ENCODE measurements at places on chromosomes 5 and 9. TPM values are rescaled to one million over a fixed set of nuclear protein-coding genes. Genes with fewer than 3 reads are reported as not detected.

DNA sequence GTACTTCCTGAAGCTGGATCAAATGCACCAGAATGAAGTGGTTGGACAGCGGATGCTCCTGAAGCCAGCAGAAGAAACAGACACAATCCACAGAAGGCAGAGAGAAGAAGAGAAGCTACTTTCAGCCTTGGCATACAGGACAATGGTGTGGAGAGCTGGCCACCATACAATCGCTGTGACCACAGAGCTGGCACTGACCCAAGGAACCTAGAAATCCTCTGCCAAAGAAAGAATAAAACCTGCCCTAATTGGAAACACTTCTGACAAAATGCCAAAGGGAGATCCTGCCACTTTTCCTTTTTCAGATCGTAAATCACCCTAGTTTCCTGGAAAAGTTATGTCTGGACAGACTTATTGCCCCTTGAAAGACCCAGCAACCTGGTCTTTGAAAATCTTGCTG lies 77.8 kb downstream of the BAAT start:
- no peak for DNase-seq

Gene GAPT
- not detected for polyA plus RNA-seq

Gene GNA14
- not detected for polyA plus RNA-seq

GRCh38 chr5:119954106-119954505 lies 324.7 kb downstream of the FAM170A start:
- no peak for DNase-seq

GRCh38 chr5:57665146-57665936 lies 182.7 kb upstream of the ACTBL2 start:
- no peak for DNase-seq

- no peak for DNase-seq
These were observed 167.9 kb upstream of the BRINP1 start for GRCh38 chr9:119537138-119537537.

Gene ZNF883
- 0.87 TPM for polyA plus RNA-seq

Gene IFNE
- polyA plus RNA-seq = 0.81 TPM

Gene RNF183
- polyA plus RNA-seq = 1.7 TPM

DNA sequence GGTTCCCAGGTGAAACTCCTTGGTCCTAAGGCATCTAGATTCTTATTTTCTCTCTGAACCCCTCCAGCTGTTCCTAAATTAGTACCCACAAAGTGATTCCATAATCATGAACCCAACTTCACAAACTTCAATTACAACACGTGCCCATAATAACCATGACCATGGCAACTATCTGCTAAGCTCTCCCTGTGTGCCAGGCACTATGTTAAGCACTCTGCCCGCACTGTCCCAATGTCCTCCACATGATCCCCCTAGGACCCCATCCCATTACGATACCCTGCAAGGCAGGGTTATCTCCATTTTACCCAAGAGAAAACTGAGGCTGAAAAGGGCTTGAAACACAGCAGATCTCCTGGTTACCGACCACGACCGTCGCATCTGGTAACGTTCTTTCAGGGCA lies 25.3 kb upstream of the ZNF622 start:
- no peak for DNase-seq

Gene CCL21
- 286 TPM for polyA plus RNA-seq

DNA sequence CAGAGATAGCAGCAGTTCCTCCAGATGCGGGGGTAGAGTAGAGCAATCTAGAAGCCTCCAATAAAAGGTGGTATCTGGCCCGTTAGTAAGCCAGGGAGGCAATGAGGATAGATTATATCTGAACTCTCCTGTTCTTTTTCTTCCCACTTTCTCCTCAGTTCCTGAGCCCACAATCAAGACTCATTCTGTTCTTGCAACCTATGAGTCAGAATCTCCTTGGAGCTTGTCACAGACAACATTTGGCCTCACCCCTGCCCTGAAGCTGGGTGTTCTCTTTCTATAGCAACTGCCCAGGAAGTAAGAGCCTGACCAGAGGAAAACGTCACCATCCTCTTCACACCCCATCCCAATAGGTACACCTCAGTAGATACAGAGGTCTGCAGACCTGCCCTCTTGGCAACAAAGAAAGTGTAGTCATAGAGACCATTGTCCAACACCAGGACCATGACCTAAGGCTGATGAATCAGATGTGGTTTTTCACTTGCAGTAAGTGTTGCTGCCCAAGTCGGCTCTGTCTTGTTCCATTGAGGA lies 76.3 kb upstream of the PCA3 start:
- DNase-seq = peak; percentile 17

DNA sequence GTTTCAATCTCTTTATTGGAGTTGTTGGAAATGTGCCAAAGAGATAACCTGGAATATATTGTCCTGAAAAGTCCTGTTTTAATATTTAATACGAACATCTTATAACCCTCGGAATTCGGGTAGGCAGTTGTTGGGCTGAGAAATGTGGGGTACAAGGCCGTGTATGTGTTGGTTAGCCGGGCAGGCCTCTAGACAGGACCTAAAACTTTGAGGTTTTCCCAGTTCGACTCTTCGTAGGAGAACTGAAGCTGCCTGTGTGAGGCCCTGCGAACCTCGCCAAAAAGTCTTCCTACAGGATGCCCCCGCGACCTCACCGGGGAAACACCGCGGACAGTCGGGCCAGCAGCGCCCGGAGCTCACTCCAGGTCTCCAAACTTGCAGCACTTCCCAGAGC lies 583 bp upstream of the TJP2 start:
- no peak for DNase-seq

GRCh38 chr5:65779643-65780042 lies 57.6 kb downstream of the NLN start:
- peak; percentile 50 for DNase-seq

- DNase-seq = peak; percentile 1
These were observed 419.0 kb downstream of the PLK2 start for GRCh38 chr5:58040846-58041245.

- DNase-seq = no peak
These were observed 1.0 kb downstream of the NREP start for GRCh38 chr5:111755942-111756381.

DNA sequence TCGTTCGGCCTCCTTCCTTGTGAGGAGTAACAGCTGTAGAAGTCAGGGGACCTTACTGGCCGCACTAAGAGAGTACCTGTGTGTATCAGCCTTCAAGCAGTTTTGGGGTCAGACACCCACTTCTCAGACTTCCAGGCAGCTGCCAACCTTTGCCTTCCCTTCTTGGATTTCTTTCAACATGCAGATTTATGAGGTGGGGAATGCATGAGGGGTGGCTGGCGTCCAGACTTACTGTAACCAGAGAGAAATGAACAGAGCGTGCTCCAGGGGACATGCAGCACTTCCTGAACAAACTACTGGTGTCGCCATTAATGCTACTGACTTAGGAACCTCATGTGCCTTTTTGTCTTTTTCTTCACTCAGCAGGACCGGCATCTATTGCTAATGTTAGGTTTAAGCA lies 46.7 kb downstream of the INSYN2B start:
- no peak for DNase-seq

DNA sequence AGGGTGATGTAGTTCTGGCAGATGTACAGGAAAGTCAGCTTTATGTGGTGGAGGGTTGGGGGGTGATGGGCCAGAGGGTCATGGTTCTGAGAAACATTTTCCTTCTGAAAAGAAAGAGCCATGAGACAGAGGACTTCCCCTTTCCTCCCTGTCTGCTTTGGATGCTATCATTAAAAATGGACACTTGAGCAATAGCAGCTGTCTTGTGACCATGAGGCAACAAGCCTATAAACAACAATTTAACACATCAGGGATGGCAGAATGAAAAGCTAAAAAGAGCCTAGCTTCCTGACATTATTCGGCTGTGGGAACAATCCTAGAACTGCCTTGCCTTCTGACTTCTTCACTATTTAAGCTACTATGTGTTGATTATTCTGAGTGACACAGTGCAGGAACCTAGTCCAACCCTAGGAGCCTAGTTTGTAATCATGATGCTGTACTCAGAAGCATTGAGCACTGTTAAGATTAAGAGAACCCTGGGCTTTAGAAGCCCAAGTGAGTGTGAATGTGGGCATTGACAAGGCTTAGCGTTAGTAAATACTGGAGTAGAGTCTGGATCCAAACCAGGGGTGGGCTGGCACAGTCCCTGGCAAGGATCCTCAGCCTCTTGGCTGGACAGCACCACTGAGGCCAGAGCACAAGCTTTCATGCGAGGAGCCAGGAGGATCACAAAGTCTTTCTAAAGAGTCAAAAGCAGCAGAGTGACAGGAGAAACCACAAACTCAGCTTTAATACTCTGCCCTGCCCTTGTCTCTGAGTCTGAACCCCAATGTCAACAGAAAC lies 178.5 kb upstream of the EGFLAM start:
- DNase-seq = no peak

GRCh38 chr9:133882849-133883755 lies 109.0 kb downstream of the VAV2 start:
- no peak for DNase-seq

DNA sequence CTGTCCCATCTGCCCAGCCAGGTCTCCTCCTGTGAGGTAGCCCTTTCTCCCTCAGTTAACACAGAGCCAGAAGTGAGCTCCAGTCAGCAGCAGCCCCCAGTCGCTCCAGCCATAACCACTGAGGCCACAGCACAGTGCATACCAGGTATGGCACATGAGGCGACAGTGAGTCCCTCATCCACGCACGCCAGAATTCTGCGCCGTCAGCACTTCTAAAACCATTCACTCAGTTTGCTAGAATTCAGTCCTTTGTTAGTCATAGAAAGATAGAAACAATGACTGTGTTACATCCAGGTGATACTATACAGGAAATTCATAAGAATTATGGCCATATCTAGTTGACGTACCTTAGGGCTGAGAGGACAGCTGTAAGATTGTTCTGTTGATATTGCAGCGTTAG lies 88.5 kb downstream of the KIAA1958 start:
- no peak for DNase-seq

DNA sequence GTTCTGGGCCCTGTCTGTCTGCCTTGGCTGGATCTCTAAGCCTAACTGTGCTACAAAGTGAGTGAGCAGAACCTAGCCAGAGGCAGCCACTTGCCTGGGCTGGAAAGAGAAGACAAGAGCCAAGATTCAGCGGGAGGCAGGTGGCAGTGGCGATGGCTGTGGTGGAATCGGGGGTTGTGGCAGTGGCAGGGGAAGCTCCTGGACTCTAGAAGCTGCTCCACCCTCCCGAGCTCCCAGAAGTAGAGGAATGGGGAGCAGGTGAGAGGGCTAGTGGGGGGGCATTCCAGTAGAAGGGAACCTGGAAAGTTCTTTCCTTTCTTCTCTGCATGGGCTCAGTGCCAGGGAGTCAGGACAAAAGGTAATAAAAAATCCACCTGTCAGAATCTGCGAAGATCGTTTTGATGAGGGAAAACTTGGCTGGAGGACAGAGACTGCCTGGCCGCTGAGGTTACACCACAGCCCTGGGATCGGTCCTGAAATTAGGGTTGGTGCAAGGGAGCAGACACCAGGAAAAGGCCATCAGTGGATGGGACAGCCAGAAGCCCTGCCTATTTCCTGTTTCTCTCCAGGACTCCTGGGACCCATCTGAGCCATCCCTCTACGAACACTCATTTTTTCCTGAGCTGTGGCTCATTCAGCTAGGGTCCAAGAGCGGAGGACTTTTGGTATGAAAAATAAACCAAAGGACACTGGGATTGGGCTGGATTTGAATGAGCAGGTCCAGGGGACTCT lies 1.6 kb downstream of the CRAT start:
- DNase-seq = peak; percentile 62

DNA sequence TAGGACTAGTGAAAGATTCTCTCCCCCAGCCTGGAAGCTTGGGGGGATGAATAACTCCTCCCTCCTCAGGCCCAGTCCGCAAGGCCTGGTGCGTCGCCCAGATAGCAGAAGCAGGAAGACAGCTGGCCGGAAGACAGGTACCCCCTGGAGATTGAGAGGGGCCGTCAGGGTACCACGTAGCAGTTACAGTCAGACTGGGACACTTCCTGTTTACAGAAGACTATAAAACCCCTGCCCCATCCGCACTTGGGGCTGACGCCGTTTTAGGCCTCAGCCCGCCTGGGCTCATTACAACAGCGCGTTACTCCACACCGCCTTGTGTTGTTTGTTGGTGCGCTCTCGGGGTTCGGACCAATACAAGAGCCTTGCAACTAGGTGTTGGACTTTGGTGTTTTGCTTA lies 15.4 kb downstream of the SEMA6A start:
- DNase-seq = no peak

- no peak for DNase-seq
These were observed 74.9 kb upstream of the HMHB1 start for GRCh38 chr5:143737062-143737461.

DNA sequence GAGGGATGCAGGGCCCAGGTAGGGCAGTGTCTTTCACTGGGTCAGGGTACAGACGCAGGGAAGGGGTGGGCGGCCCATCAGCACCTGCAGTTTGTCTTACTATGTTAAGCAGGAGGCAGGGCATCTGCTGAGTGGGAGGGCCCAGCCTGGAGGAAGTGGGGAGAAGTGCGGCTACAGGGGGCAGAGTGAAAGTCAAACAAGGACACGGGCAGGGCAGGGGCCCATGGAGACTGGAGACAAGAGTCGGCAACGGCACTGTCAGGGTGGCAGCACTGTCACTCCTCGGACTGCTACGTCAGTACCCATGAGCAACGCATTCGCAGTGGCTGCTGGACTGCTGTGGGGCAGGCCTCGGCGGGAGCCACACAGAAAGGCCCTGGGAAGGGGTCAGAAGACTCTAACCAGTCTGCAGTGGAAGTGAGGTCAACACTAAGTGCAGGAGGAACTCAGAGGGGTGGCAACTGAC lies 19.7 kb downstream of the CAMSAP1 start:
- peak; percentile 21 for DNase-seq

DNA sequence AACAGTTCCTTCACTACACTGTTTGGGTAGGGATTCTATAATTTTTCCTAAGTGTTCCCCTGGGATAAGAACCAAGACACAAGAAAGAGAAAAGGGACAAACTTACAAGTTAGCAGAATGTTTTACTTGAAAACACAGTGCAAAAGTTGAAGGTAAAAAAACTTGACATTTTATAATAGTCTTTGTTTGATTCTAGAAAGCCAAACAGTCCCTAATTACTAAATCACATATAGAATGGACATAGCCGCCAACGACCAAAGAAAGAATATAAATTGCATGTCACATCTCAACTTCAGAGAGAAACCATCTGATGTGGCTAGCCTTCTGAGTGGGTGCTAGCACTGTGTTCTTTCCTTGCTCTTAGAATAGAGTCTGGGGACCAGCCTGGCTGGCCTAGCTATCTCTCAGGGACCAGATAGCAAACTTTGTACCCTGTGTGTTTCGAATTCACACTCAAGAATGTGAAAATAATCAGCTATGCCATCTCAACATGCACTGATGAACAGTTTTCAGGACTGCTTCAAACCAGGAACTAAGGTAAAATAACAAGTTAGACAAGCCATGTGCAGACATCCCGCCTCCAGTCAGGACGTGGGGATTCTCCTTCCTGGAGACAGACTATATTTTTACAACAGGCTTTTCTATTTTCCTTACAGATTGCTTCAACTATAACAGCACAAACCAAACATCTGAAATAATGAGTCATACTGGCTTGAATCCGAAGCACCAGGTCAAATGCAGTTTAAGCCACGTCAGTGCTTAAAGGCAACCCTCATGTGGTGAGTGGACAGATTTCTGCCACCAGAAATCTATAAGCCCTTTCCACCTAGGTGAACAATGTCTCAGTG lies 53.7 kb downstream of the LHFPL2 start:
- peak; percentile 65 for DNase-seq

Gene GRM6
- 0.43 TPM for polyA plus RNA-seq

Data from small intestine (tissue), 16 donors.